Pulmonary artery endothelial cell (primary cell): ENCODE measurements at places on chromosomes 16 and 17.

DNA sequence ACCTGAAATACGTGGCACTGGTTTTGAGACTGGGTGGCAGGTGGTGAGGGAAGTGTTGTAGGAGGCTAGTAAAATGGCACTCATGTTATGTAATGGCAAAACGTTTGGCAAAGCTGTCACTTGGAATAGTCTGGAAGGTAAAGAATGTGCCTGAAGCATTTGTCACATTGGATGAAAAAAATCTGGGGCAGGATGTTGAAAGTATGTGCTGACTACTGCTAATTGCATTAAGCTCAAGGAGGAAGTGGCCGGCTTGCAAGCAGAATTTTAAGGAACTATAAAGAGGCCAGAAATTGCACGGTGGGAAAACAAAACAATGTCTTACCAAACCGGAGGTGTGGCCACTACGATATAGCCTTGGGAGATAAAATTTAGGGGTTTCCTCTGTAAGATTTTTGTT, 26.6 kb upstream of the NLRP1 start:
- DNase-seq, result no peak

DNA sequence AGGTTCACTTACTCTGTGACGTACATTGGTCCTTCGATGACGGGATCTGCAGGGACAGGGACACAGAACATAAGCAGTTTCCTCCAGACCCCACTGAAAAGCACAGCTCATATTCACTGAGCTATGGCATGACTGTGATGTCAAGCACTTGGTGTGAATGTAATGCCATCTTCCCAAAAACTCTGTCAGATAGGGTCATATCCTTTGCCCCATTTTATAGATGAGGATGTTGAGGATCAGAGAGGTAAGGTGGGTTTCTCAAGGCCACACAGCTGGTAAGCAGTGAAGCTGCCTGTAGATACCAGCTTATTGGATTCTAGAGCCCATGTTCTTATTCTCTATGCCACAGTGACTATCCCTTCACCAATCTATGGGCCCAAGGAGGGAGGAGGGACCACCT, 2.5 kb downstream of the ERN2 start:
- DNase-seq, result no peak

DNA sequence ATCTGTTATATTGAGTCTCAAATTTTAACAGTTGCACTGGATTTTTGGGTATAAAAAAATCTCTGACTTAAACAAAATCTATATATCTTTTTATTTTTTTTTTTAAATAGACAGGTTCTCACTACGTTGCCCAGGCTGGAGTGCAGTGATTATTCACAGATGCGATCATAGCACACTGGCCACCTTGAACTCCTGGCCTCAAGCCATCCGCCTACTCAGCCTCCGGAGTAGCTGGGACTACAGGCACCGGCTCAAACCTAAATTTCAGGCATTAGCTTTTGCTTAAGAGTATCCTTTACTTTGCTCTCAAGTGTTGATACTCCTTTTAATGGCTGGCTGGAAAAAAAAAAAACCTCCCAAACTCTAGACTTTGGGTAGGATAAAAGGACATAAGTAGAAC, 61.6 kb downstream of the RPGRIP1L start:
- no peak for DNase-seq

GRCh38 chr17:2070241-2071023, 15.5 kb downstream of the HIC1 start:
- no peak for DNase-seq

GRCh38 chr17:33523577-33523981, 230.5 kb upstream of the ASIC2 start:
- no peak for DNase-seq

DNA sequence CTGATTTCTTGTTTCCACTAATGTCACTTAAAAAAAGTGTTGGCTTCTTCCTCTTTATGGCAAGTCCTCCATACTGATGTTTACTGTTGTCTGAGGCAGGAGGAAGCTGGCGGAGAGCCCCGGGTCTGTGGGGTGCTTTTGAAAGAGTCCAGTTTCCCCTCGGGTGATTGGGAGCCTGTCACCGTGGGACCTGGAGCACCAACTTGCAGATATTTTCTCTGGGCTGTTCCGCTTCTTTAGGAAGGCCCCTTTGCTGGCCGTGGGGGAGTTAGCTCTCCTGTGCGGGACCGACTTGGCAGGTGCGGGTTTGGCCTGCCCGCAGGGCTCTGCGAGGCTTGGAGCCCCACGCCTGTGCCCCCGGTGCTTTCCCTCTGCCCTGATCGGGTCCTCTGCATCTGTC, 3.1 kb downstream of the BANP start:
- DNase-seq, result no peak

DNA sequence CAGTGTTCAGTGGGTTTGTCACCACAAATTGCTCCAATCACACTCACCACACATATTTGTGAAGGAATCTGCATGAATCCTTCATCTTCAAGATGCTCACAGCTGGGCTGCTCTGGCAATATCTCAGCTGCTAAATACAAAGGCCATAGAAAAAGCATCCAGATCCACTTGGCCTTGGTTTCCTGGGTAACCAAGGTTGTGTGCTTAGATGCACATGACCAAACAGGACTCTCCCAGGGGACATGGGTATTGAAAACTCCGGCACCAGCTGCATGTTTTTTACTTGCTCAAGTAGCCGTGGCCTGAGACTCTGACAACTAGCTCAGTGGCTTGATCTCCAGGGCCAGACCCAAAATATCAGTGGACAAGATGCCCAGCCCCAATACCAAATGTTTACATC, 131.3 kb downstream of the CBLN1 start:
- DNase-seq, result no peak

DNA sequence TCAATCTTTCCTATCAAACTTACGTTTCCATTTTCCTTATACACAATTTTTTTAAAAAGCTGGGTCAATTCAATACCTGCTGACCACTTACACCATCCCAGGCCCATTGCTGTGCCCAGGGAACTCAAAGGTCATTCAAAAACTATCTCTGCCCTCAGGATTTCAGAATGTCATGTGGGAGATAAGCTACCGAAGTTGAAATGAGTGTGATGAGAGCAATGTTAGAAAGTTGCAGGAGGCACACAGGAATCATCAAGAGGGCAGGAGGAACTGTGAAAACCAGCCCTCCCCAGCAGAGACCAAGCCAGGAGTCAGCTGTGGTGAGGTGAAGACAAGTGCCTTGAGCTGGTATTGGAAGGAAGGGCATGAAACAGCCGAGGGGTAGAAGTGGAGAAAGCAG, 195.9 kb downstream of the HS3ST3A1 start:
- DNase-seq, result no peak

DNA sequence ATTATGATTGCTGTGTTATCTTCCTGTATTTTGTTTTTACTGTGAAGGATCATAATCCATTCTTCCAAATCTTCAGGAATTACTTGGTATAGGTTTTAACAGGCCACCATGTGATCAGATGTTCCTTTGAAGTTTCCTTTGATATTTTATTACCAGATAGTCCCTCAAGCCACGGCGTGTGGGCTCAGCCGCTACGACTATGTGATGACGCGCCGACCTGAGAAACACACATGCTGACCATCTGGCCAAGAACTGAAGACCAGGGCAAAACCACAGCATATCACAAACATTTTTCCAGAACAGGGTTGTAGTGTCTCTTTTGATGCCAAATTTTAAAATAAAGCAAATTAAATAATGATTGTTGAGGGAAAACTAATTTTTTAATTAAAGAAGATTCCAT, 47.3 kb downstream of the ZCCHC14 start:
- no peak for DNase-seq
